ENCODE measurements at places on chromosomes 7 and 10. TPM values are rescaled to one million over a fixed set of nuclear protein-coding genes. Genes with fewer than 3 reads are reported as not detected.

- DNase-seq = no peak
Observed at GRCh38 chr10:4519658-4520402, 306.2 kb upstream of the AKR1E2 start.

PAXIP1 gene
- total RNA-seq = 6.6 TPM

DNA sequence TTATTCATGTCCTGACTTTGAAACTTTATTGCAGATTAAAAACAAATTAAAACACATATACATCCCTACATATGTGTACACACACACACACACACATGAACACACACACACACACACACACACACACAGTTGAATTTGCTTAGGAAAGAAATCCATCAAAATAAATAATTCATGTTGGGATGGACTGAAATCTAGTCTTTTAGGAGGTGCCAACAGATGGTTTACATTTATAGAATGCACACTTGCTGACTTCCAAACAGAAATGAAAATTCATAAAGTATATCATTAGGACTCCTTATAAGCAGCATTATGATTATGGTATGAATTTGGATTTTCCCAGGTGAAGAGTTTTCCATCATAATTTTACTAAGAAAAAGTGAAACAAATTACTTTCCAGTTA lies 270.5 kb upstream of the ETV1 start:
- DNase-seq = no peak

ANKRD61 gene
- not detected for total RNA-seq

DNA sequence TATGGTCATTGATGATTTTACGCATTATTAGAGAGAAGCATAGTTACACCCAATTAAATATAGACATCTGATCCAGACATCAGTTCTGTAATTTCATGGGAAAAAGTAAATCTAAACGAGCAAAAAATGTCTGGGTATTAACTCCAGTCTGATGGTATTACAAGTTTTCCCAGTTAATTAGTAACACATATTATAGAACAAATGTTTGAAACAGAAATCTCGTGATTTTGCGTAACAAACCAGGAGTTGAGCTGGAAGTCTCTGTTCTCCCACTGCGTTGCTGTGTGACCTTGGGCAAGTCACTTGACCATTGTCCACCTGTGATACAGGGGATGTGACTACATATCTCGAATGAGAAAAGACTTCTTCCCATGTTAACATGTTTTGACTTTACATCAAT lies 43.3 kb downstream of the RBM20 start:
- no peak for DNase-seq

GNGT1 gene
- not detected for total RNA-seq

GRCh38 chr7:133820584-133820983 lies 306.6 kb upstream of the LRGUK start:
- no peak for DNase-seq

SNX13 gene
- 22.5 TPM for total RNA-seq

GRCh38 chr10:97058521-97058920 lies 127.2 kb downstream of the SLIT1 start:
- no peak for DNase-seq

- DNase-seq = no peak
Observed at GRCh38 chr7:133054162-133054840, 27.6 kb downstream of the CHCHD3 start.

GRCh38 chr10:28429573-28430216 lies 103.2 kb upstream of the WAC start:
- DNase-seq = no peak

CDC14C gene
- not detected for total RNA-seq

- DNase-seq = no peak
Observed at GRCh38 chr7:117146059-117146458, 176.8 kb downstream of the WNT2 start.

GRCh38 chr7:79403451-79403850 lies 50.0 kb downstream of the MAGI2 start:
- DNase-seq = no peak

Data from right lobe of liver (tissue), 6 donors.